Activated CD4-positive, alpha-beta T cell treated with anti-CD3 and anti-CD28 coated beads, Interleukin-2, amount 50 U/mL, for 1 hour (primary cell): ENCODE measurements at places on chromosomes 7 and 10.

DNA sequence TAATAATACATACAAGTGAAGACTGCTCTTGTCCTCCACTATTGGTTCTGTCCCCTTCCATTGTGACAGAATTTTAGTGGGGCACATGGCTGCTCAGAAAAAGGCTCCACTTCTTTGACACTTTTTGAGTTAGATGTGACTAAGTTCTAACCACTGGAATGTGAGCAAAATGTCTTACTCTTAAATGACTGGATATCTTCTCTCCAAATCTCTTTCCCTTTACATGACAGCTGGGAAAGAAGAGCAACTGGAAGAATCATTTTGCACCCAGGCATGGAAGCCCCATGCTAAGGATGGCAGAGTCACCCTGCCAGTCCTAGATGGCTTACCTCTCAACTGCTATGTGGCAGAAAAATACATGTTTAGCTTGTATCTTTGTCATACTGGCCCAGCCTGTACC lies 97.7 kb downstream of the CACNA2D1 start:
- no peak for DNase-seq

- no peak for DNase-seq
Measured at GRCh38 chr7:120402079-120402767, 129.2 kb downstream of the KCND2 start.

DNA sequence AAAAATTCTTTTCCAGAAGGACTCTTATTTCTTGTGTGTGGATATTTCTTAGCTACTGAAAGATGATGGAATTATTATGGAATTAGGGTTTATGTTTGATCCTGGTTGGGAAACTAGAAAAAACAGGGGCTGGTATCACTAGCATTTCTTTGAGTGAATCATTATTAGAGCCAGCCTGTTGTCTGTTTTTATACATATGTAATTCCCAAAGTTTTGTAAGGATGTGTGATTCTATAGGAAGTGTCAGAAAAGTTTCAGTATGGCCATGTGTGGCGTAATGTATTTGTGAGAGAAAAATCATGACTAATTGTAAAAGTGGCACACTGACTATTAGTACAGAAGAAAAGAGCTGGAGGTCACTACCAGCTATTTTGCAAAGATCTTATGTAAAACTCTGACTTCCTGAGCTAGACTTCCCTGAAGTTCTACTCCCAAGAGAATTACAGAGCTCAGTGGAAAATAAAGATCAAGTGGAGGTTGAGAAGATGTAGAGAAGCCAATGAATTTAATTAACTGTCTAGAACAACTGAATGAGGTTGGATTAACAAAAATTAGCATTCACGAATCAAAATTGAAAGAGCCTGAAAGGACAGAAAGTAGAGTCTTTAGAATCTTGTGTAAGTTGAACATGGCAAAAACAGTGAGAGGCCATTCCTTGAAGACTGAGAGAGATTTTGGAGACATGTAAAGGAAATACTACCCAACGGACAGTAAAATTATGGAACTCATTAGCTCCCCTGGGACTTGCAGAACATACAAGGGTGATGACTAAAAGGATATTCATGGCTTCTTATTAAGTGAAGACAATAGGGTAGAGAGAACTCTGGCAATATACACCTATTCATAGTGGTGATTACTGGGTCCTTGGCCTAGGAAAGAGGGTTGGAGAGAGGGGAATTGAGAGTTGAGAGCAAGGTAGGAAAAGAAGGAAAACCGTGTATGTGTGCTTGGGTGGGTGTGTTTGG lies 12.5 kb downstream of the ZNF365 start:
- DNase-seq, result no peak

- no peak for DNase-seq
Measured at GRCh38 chr10:77692782-77693181, 55.2 kb upstream of the KCNMA1 start.

- DNase-seq, result no peak
Measured at GRCh38 chr10:84493951-84494848, 165.8 kb downstream of the CCSER2 start.

DNA sequence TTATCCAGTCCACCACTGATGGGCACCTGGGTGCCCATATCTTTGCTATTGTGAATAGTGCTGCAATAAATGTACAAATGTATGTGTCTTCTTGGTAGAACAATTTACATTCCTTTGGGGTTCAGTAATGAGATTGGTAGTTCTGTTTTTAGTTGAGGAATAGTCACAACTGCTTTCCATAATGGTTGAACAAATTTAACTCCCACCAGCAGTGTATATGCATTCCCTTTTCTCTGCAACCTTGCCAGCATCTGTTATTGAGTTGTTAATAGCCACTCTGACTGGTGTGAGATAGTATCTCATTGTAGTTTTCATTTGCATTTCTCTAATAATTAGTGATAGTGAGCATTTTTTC lies 27.8 kb downstream of the COA1 start:
- DNase-seq, result no peak

DNA sequence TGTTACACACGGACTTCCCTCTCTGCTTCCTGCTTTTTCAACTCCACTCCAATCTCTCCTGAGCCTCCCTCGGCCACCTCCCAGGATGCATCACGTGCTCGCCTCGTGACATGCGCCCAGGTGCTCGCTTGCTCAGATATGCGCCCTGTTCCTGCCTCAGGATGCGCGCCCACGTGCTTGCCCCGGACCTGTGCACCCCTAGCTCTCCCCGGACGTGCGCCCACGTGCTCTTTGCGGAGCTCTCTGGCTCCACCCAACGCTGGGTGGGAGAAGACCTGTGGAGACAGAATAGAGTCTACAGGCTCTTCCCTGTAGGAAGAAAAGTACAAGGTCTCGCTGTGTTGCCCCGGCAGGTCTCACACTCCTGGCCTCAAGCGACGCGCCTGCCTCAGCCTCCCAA lies 23.1 kb downstream of the PARD3 start:
- no peak for DNase-seq

DNA sequence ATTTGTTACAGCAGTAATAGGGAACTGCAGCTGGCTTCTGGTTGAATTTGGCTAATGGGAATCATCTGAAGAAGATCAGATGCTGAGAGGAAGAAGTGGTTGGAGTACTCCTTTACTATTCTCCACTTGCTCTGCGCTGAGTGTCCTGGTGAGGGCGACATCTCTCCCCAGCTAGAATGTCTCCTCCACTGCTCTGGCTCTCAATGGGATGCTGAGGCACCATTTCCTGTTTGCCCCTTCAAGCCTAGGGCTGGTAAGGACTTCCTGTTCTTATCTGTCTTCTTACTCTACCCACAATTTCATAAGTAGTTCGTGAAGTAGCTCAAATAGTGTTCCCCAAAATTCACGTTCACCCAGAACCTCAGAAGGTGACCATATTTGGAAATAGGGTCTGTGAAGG lies 43.2 kb upstream of the TES start:
- DNase-seq, result no peak

GRCh38 chr10:15482156-15482555 lies 111.1 kb upstream of the FAM171A1 start:
- no peak for DNase-seq

GRCh38 chr7:135901585-135902540 lies 75.3 kb downstream of the MTPN start:
- no peak for DNase-seq

DNA sequence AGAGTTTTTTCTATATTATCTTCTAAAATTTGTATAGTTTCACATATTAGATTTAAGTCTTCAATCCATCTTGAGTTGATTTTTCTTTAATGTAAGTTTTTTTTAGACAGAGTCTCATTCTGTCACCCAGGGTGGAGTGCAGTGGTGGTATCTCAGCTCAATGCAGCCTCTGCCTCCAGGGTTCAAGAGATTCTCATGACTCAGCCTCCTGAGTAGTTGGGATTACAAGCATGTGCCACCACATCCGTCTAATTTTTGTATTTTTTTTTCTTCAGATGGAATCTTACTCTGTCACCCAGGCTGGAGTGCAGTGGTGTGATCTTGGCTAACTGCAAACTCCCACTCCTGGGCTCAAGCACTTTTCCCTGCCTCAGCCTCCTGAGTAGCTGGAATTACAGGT lies 143.4 kb upstream of the ZNF92 start:
- DNase-seq, result no peak

DNA sequence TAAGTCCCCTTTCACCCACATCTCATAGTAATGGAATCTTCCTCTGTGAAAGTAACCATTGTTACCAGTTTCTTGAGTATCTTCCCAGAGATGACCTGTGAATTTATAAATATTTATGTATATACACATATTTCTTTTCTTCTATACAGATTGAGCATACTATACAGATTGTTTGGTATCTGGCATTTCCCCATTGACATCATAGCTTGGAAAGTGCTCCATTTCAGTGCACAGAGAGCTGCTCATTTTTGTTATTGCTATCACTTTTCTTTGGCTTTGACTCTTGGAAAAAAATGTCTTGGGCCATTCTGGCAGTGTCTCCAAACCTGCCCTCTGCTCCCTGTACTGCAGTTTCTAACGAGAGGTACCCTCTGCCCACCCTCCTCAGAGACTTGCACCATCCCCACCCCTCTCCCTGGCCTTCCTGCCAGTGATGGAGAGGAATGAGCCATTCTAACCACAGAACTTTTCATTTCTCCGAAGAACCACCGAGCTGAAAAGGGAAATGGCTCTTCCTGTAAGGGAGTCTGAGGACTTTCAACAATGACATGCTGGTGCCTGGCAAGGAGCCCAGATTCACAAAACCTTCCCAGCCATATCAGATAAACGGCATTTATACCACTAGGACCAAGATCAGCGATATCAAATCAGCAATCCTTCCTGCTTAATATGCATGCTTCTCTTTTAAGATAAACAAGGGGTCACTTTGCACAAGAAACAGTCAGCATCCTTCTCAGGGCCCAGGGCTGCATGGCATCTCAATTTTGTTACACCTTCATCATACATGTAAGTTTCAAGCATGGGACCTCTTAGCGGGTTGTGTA lies 19.7 kb upstream of the CCSER2 start:
- peak; percentile 30 for DNase-seq

DNA sequence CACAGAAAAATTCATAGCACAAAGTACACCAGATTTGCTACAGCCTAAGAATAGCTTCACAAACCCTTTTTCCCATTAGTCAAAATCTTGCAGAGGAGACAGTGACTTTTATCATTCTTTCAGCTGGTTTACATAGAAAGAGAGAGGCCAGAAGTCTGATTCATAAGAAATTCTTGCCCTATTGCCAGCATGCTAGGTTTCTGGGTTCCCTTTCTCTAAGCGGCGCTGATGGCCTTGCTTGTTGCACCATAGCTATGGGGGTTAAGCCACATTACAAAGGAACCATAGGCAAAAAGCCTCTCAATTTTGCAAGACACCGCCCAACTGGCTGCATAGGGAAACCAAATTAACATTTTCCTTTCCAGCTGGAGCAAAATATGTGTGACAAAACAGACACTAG lies 87.4 kb downstream of the ZNF467 start:
- no peak for DNase-seq

DNA sequence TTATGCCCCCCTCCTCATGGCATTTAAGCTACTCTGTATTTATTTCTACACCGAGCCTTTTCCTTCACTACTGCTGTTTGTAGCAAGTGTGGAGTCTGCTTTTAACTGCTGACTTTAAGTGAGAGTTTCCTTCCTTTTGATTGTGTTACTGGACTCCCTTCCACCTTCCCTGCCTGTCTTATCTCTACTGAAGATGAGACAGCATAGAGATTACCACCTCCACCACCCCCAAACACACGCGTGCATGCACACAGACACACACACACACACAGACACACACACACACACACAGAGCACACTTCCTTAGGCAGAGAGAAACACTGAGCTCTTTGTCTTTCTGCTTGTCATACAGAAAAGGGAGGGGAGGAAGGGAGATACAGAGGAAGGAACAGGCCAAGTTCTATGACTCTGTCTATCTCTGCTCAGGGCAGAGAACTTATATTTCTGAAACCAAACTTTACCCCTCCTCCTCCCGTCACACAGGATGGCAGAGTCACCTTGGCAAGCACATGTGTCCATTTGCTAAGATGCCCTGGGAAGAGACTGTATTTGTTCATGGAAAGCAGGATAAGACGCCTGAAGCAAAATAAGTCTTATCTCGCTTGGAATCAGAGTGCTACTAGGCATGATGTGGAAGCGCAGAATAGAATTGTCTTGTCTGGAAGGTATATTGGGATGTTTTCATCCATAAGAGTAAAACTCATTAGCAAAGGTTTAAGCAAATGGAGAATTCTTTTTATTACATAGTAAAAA lies 81.8 kb upstream of the CAV2 start:
- no peak for DNase-seq

- DNase-seq, result peak; percentile 1
Measured at GRCh38 chr10:46541017-46541661, 15.3 kb downstream of the GPRIN2 start.

- DNase-seq, result no peak
Measured at GRCh38 chr7:47387506-47387905, 194.4 kb downstream of the TNS3 start.

- no peak for DNase-seq
Measured at GRCh38 chr7:12490107-12490688, 80.3 kb upstream of the SCIN start.

- no peak for DNase-seq
Measured at GRCh38 chr10:63744060-63744941, 223.1 kb downstream of the REEP3 start.

- DNase-seq, result no peak
Measured at GRCh38 chr7:93937818-93938217, 16.3 kb downstream of the GNG11 start.

DNA sequence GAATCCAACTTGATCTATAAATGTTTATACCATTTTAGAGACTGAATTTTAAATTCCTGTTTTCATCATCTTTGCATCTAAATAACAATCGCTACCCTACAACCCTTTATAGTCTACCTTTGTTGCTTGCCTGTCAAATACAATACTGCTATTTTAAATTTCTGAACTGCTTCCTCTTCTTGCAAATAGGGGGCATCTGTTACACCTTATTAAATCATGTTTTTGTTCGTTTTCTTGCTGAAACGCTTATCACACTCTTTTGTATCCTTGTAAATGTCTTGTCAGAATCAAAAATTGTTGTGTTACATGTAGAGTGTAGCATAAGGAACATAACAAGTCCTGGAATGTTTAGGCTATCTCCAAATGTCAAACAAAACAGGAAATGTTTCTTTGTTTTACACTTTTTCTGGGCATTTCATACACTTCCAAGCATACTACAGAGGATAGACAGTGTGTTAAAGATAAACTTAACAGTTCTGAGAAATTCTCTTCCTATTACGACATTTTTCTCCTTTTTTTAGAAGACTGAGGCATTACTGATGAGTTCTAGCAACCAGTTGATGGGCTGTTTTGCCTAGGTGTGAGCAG lies 281.3 kb downstream of the GPR158 start:
- no peak for DNase-seq

DNA sequence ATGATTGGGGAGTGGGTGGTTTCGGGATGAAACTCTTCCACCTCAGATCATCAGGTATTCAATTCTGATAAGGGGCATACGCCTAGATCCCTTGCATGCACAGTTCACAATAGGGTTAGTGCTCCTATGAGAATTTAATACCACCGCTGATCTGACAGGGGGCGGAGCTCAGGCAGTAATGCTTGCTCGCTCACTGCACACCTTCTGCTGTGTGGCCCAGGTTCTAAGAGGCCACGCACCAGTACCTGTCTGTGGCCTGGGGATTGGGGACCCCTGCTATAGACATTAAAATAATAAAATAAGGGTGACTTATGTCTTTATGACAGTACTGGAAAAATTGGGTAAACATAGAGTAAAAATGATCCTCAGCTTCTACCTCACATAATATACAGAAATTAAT lies 66.1 kb downstream of the SAMD9 start:
- no peak for DNase-seq
